Bronchial epithelial cell (primary cell): ENCODE measurements at places on chromosomes 13 and 19.

GRCh38 chr19:14906711-14907110 lies 20.8 kb upstream of the OR7A17 start:
- no peak for DNase-seq

- DNase-seq, result no peak
Measured at GRCh38 chr13:111322001-111322915, 1.8 kb downstream of the TEX29 start.

DNA sequence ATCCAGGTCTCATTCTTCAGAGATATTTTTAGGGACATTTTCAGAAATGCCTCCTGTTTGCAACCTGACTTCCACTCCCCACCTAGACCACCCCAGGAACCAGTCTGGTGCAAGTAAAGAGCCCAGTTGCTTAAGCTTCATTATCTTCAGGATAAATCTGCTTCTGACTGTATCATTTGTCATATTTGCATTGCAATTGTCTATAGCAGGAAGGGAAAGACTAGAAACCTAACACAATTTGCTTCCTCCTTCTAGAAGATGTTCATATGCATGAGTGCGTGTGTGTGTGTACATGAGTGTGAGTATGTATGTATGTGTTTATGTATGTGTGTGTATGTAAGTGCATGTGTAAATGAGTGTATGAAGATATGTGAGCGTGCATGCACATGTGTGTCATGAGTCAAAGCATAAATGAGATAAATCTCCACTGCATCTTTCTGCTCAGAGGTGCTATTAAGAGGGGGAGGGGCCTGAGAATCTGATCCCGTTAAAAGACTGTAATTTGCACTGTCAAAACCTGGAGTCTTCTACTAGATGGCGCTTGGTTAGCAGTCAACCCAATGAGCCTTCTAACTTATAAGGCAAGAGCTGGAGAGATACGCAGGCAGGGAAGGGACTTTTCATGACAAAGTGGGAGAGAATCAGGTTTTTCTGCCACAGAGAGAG lies 178.8 kb upstream of the KL start:
- DNase-seq, result no peak

- no peak for DNase-seq
Measured at GRCh38 chr19:6041991-6042481, 64.1 kb upstream of the RANBP3 start.

DNA sequence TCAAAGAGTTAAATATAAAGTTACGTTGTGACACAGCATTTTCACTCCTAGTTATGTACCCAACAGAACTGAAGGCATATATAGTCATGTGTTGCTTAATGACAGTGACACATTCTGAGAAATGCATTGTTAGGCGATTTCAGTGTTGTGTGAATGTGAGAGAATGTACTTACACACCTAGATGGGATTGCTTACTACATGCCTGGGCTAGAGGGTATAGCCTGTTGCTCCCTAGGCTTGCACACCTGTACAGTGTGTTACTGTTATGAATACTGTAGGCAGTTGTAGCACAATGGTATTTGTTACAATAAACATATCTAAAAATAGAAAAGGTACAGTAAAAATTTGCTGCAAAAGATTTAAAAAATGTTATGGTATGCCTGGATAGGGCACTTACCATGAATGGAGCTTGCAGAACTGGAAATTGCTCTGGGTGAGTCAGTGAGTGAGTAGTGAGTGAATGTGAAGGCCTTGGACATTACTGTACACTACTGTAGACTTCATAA lies 89.2 kb downstream of the DHRS12 start:
- DNase-seq, result peak; percentile 96

DNA sequence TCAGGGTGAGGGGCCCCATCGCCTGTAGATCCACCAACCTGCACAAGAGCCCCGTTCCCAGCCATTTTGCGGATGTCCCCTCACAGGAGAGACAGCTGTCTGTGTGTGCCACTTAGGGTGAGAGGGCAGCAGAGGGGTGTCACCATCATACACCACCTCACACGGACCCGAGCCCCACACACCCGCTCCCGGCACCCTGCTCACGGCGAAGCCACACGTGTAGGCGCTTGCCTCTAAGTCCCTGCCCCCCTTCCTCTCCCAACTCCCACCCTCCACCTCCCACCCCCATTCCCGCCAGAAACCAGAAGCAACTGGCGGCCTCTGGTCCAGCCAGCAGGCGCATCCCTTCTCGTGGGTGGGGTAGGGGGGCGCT lies 4.0 kb upstream of the DPF1 start:
- no peak for DNase-seq

DNA sequence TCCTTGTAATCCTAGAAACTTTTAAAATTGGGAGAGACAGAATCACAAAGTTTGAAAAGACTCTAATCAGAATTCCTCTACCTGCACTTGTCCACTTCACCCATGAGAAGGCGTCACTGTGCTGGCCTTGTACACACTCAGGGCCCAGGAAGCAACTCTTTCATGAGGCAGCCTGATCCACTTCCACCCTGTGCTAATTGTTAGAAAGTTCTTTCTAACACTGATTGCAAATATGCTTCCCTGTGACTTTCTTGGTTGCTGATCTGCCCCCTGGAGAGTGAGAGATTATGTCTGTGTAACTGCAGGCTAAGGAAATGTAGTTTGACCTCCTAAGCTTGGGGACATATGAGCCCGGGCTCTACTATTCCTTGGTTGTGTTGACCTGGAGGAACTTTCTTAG lies 494.6 kb downstream of the MYO16 start:
- no peak for DNase-seq

DNA sequence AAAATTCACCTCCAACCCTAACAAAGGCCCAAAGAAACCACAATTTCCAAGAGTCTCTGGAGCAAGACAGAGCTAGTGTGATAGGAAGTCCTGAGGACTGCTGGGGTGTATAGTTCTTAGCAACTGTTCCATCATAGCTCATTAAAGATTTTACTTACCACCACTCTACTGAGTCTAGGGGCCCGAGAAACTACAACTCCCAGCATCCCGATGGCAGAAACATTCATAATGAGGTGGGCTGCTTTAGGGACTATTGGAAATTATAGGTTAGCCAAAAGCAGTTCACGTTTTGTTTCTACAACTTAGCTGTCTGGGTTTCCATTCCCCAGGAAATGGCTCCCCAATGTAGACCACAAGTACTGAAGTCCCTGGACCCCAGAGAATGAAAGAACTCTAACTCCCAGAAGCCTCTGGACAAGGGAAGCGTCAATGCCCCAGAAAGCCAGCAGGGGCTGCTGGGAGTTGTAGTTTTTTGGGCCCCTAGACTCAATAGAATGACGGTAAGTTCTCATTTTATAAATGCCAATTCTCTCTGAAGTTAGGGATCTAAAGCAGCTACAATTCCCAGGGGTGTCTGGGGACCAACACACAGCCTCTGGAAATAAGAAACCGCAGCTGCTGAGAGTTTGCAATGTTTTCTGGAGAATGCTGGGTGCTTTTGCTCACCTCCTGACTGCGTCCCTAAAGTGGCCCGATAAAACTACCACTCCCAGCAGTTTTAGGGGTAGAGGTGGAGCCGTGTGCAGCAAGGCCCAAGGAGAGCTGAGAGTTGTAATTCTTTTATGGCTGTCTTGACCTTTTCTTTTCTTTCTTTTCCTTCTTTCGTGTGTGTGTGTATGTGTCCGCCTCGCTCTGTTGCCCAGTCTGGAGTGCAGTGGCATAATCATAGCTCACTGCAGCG lies 11.1 kb downstream of the FTL start:
- no peak for DNase-seq

DNA sequence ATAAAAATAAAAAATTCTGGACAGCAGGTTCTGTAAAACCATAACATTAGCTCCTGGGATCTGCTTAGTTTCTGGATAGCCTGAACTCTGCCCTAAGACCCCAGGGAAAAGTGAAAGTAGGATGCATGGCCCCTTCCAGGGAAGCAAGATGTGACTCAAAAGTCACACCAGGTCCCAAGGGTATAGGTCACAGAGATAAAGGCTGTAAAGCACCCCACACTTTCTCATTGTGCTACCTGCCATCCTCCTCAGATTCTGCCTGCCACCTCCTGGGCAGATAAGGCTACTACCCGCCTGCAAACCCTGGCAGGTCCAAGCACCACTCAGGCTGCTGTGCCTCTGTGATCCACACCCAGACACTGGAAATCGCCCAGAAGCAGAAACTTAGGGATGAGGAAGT lies 20.6 kb downstream of the FFAR2 start:
- peak; percentile 39 for DNase-seq

GRCh38 chr13:47126432-47126831 lies 229.6 kb upstream of the HTR2A start:
- DNase-seq, result no peak

- peak; percentile 29 for DNase-seq
Measured at GRCh38 chr13:41563341-41563983, 106.1 kb downstream of the RGCC start.

DNA sequence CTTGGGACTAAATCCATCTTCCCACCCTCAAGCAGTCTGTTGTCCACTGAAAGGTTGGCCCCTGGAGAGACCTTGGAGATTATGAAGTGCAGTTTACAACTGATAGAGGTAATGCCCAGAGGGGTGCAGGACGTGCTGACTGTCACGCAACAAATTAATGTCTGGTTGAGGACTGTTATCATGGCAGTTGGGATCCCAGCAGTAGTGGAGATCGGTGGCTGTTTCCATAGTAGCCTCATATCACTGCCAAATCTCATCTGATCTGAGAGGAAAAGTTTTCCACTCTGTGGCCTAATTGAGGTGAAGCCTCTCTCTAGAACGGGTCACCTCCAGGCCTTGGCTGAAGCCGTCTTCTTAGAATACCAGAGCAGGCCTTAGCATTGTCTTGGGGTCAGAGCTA lies 4.1 kb downstream of the TECR start:
- DNase-seq, result no peak

DNA sequence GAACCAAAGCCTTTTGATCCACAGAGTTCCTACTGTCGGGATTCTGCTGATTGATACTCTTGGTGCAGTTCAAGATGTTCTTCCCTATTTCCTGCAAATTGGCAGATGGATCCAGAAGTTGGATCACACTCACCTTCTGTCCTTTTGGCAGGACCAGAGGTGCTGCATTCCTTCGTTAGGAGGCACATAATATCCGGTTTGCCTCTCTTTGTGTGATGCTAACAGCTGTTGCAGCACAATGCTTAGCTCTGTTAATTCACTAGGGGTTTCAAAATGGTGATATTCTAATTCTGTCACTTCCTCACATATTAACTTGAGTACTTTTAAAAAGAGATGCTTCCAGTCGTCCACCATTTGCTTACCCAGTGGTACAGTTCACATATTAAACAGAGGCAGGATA lies 15.2 kb upstream of the CHST8 start:
- no peak for DNase-seq

GRCh38 chr13:63481334-63481733 lies 2065.7 kb upstream of the PCDH20 start:
- DNase-seq, result no peak

DNA sequence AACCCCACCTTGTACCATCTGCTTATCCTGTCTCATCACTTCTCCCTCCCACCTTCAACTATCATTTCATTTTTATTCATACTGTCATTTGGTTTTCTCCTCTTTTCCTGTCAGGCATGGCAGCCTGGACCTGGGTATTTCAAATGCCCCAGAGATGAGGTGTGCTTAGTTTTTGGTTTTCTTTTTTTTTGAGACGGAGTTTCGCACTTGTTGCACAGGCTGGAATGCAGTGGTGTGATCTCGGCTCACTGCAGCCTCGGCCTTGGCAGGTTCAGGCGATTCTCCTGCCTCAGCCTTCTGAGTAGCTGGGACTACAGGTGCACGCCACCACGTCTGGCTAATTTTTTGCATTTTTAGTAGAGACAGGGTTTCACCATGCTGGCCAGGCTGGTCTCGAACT lies 5.8 kb downstream of the PDS5B start:
- no peak for DNase-seq

DNA sequence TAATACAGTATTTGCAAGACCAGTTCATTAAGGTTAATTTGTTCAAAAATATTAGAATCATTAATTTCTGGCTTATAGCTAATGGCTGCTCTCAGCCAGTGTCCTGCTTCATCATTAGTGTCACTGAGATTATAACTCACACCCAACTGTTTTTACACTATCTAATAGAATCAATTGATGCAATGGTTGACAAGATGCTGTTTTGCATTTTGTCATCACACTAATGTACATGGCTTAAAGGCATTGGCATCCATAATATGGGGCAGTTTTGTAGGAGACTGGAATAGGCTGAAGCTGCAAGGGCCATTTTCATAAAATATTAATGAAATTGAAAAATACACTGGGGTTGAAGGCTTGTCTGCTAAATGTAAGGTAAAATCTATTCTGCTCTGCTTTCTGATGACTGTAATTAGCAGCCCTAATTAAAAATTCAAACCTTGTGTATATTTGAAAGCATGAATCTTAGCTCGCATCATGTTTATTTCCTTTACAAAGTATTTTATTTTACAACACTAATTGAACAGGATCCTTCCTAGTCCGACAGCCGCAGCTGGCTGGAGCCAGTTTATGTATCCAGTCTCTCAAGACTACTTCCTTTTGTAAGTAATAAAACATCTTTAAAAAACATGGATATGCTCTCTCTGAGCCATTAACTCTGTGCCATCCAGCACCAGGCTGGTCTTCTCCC lies 296.7 kb downstream of the POU4F1 start:
- DNase-seq, result no peak

GRCh38 chr13:20411638-20412342 lies 113.9 kb downstream of the CRYL1 start:
- peak; percentile 66 for DNase-seq

DNA sequence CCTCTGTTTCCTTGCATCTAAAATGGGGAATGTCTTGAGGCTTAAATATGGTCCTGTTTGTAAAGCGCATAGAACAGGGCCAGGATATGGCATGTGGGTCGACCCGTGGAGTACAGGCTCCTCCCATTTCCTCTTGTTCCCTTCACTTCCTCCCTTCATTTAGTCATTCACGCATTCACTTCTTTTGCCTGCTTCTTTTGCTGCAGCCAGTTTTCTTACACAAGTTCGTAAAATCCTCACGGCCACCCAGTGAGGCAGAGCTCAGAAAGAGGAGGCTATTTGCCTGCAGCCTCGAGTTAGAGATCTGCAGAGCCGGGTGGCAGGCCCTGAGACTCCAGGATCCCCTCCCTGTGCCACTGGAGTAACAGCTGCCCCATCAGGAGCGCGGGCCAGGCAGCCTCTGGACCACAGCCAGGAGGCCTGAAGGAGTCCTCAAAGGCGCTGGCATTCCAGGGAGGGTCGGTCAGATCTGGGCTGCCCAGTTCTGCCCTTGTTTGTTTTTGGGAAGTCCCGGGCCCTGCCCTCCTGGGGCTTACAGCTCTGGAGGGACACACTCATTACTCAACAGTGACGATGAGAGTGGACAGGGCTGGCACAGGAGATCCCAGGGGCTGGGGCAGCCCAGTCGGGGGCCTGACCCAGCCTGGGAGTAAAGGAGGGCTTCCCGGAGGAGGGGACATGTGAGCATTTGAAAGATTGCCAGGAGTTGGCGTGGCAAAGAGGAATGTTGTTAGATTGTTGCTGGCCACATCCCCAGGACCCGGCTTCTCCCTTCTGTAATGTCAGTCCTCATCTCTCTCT lies 4.6 kb downstream of the PPP5C start:
- peak; percentile 68 for DNase-seq

GRCh38 chr13:106474912-106475311 lies 60.5 kb downstream of the EFNB2 start:
- no peak for DNase-seq

GRCh38 chr19:40314656-40315055 lies 29.5 kb upstream of the AKT2 start:
- DNase-seq, result no peak
